Glomerular endothelial cell (primary cell): ENCODE measurements at places on chromosomes 2 and 18. TPM values are rescaled to one million over a fixed set of nuclear protein-coding genes. Genes with fewer than 3 reads are reported as not detected.

Gene DAW1
- total RNA-seq, result 0.58 TPM in 1 of 2 replicates, not detected in the other

Gene CELF4
- not detected in 2 replicates for total RNA-seq

Gene RAB6C
- not detected in 2 replicates for total RNA-seq

Gene PROKR1
- total RNA-seq, result not detected in 2 replicates

Gene TRIM54
- 0.12 TPM in 1 of 2 replicates, not detected in the other for total RNA-seq
